AG10803 (cell line): ENCODE measurements at places on chromosomes 16 and 17.

GRCh38 chr17:46873941-46874645 is 22.7 kb downstream of the WNT9B start:
- DNase-seq: no peak

DNA sequence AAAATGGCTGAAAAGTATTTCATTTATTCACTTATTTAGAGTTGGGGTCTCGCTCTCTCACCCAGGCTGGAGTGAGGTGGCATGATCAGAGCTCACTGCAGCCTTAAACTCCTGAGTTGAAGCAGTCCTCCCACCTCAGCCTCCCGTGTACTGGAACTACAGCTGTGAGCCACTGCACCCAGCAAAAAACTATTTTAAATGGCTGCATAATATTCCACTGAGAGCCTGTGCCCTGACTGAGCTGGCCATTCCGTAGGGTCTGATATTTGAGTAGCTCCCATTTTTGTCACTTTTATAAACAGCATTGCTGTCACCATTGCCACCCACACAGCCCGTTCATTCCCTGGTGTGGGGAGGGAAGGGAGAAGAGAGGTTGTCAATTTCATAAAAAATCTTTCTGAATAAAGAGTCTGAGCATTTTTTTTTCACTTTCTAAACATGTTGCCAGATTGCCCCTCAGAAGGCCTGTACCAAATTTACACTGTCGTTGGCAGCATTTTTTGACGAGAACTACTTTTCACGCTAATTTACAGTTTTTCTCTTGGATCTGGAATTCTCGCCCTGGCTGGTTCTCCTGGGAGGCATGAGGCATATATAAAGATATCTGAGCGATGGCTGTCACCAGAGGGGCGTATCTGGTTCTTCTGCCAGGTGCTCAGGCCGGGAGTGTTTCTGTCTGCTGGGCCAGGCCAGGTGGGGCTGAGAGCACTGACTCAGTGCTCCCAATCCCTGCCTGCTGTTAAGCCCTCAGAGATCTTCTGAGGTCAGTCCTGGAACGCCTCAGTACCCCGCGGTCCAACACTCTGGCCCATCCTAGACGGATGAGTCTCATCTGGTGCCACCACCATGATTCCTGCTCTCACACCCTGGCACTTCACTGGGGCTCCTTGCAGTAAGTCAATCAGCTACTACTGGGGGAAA is 7.2 kb upstream of the KIFC3 start:
- DNase-seq: no peak

DNA sequence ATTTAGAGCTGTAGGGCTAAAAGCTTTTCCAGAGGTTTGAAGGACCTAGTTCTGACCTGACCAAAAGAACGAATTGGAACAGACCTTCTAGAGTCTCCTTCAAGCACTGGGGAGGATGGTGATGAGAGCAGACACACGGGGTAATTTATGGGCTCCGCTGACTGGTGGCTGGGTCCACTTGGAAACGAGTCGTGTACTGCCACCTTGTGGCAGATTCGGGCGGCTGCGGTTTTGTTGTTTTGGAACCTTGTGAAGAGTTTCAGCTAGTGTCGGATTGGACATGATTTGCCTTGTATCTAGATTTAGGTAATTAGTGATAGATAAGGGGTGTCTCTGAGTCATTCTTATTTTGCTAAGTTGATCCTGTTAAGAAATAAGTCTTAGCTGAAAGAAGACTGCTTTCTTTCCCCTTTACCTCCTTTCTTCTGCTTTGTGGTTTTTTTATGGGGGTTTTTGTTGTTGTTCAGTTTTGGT is 98.9 kb downstream of the AATF start:
- peak; percentile 80 for DNase-seq

- DNase-seq: no peak
Observed at GRCh38 chr17:34673995-34674890, 94.9 kb downstream of the TMEM132E start.

DNA sequence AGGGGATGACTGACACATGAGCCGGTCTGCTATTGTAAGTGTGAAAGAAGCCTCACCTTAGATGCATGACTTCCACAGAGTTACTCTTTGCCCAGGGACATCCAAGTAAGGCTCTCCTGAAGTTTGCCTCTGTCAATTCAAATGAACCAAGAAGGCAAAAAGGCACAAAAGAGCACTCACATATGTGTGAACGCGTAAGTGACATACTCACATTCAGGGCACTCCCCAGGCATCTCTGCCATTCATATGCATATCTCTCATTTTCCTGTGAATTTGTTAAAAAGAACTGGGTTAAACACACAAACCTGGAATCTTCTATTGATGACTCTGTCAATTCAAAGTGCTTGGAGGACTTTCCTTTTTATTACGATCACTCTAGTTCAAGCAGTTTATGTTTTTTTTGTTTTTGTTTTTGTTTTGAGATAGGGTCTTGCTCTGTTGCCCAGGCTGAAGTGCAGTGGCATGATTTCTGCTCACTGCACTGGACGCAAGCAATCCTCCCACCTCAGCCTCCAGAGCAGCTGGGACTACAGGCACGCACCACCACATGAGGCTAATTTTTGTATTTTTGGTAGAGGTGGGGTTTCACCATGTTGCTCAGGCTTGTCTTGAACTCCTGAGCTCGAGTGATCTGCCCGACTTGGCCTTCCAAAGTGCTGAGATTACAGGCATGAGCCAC is 49.4 kb downstream of the DUSP14 start:
- DNase-seq: no peak

- DNase-seq: no peak
Observed at GRCh38 chr16:67246756-67247191, 507 bp downstream of the FHOD1 start.

DNA sequence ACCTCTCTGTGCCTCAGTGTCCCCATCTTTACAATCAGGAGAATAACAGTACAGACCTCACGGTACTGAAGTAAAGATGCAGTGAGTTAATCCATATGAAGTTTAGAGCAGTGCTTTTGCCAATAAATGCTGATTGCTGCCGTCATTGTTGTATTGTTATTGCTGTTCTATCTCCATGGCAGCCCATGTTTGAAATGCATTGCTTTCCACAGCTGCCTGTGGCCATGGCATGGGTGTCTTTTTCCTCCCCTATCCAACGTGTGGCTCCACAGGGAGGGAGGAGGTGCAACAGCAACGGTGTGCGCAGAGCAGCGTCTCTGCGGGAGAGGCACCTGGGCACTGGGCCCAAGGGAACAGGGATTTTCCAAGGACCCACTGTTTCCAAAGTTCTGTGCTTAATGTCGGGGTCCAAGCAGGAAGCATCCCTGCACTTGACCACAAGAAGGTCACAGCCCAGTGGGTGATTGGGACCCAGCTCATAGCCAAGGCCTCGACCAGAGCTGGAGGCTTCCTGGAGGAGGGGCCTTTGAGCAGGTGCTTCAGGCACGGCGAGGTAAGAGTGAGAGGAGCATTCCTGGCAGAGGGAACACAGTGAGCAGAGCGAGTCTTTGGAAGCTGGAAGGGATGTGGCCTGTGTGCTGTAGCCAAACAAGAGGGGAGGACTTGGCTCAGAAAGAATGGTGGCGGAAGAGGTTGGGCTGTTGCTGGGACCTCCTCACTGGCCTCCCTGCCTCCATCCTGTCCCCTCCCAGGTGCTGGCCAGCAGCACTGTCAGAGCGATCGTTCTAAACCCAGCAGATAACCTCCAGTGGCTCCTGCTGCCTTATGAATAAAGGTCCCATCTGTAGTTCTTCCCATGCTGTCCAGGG is 3.9 kb downstream of the RAI1 start:
- DNase-seq: peak; percentile 64

DNA sequence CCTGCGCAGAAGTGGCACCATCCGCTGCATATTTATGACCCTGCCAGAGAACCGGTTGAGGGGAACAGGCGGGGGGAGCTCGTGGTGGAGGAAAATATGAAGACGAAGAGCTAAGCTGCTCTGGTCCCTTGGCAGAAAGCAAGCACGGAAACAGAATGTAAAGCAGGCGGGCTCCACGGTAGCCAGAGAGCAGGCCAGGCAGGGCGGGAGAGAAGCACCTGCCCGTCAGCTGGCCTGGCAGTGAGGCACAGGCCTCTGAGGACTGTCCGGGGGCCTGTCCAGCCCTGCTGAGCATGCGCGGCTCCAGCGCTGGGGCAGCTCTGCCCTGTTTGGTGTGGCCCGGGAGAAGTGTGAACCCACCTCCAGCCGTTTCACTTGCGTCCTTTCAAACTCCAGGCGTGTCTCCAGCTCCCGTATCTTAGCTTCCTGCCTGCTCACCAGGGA is 46.7 kb downstream of the PIPOX start:
- no peak for DNase-seq

DNA sequence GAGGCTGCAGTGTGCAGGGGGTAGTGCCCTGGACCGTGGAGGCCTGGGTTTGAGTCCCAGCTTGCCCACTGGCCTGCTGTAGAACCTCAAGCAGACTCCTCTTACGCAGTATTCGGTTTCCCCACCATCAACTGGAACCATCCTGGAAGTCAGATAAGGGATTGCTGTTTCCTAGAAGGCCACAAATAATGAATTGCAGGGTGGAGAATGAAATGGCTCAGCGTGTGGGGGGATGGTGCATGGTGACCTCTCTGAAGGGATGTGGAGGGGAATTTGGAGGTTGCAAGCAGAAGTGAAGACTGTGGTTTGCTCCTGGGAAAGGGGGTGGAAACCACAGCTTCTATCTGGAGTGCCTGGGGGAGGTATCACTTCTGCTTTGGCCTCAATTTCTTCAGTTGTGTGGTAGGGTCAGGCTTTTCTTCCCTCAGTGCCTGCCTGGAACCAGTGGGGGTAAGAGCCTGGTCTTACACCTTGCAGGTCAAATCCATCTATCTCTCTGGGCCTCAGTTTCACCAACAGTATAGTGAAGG is 1.7 kb downstream of the ADGRG5 start:
- no peak for DNase-seq

DNA sequence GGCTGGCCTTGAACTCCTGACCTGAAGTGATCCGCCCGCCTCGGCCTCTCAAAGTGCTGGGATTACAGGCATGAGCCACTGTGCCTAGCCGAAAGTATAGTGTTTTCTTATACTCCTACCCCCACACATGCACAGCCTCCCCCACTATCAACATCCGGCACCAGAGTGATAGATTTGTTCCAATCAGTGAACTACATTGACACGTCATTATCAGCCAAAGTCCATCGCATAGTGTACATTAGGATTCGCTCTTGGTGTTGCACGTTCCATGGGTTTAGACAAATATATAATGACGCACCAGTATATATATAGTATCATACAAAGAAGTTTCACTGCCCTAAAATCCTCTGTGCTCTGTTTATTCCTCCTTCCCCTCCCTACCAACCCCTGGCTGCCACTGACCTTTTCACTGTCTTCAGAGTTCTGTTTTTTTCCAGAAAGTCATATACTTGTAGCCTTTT is 11.9 kb upstream of the TM4SF5 start:
- DNase-seq: no peak
